Stimulated activated CD8-positive, alpha-beta memory T cell treated with anti-CD3 and anti-CD28 coated beads, Interleukin-4, amount 100 ng/mL, for 1 hour (primary cell): ENCODE measurements at places on chromosomes 4 and X.

- DNase-seq, result no peak
Observed at GRCh38 chrX:50617183-50617582, 146.6 kb upstream of the DGKK start.

DNA sequence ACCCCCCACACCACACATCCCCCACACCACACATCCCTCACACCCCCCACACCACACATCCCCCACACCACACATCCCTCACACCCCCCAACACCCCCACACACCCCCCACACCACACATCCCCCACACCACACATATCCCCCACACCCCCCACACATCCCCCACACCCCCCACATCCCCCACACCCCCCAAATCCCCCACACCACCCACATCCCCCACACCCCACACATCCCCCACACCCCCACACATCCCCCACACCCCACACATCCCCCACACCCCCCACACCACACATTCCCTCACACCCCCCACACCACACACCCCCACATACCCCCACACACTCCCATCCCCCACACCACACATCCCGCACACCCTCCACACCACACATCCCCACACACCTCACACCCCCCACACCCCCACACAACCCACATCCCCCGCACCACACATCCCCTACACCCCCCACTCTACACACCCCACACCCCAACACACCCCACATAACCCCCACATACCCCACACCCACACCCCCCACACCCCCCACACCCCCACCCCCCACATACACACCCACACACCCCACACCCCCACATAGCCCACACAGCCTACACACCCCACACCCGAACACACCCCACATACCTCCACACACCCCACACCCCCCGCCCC, 172.9 kb downstream of the DCLK2 start:
- DNase-seq, result no peak

DNA sequence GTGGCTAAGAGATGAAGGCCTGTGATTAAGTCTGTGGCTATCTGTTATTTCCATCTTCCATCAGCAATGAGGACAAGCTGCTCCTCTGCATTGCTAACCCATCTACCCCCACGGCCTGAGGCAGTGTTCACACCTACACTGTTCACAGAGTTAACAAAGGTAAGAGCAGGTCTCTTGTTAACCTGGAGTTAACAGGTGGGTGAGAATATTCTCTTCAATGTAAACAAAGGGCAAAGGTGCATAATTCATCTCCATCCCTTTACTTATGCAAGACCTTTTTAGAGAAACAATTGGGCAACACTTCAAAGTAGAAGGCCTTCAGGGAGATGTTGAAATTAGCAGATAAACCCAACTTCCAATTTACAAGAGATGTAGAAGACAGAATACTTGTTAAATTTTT, 2.8 kb downstream of the SLC35A2 start:
- no peak for DNase-seq

DNA sequence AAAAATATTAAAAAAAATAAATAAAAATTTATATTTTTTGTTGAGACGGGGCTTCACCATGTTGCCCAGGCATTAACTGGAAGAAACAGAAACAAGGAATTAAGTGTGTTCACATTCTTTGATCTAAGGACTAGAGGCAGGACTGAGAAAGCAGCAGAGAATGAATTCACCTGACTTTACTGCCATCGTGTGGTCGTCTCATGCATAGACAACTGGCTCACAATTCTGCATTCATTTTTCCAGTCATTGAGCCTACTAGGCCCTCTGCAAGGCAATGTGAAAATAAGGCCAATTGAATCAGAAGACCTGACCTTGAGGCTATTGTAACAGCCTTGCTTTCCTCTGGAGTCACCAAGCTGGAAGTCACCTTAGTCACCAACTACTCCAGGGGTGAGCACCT, 37.4 kb downstream of the LHFPL1 start:
- no peak for DNase-seq

DNA sequence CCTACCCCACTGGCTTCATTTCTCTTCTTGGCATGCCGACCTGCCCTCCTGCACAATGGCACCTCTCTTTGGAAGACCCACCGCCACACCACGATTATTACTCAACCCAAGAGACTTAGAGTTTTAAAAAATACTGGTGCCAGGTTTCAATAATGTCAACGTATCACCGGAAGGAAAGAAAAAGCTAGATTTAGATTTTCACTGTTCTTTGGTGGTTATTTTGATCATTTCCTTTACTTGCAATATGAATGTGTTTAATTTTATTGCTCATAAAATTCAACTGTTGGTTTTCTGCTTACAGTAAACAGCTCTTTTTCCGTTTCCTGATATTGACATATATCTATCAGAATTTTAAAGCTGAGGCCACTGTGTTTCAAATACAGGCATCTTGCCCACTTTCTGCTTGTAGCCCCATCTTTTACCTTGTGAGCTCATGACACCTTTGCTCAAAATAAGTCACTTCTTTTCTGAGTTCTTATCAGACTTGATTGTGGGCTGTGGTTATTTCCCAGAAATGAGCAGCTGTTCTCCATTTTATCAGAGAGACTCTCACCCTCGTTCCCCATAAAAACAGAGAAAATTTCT, 439.1 kb downstream of the INPP4B start:
- no peak for DNase-seq

GRCh38 chr4:112266823-112267222, 18.9 kb downstream of the TIFA start:
- DNase-seq, result no peak

DNA sequence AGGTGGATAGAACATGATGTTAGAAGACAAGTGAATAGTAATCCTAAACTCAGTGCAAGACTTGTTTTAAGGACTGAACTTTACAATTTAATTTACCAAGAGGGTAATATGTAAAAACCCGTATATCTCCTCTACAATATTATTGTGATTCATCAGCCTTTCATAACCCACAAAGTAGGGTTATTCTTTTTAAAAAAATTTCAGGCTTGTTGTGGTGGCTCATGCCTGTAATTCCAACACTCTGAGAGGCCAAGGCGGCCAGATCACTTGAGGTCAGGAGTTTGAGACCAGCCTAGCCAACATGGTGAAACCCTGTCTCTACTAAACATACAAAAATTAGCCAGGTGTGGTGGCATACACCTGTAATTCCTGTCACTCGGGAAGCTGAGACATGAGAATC, 7.2 kb downstream of the IBSP start:
- DNase-seq, result no peak

DNA sequence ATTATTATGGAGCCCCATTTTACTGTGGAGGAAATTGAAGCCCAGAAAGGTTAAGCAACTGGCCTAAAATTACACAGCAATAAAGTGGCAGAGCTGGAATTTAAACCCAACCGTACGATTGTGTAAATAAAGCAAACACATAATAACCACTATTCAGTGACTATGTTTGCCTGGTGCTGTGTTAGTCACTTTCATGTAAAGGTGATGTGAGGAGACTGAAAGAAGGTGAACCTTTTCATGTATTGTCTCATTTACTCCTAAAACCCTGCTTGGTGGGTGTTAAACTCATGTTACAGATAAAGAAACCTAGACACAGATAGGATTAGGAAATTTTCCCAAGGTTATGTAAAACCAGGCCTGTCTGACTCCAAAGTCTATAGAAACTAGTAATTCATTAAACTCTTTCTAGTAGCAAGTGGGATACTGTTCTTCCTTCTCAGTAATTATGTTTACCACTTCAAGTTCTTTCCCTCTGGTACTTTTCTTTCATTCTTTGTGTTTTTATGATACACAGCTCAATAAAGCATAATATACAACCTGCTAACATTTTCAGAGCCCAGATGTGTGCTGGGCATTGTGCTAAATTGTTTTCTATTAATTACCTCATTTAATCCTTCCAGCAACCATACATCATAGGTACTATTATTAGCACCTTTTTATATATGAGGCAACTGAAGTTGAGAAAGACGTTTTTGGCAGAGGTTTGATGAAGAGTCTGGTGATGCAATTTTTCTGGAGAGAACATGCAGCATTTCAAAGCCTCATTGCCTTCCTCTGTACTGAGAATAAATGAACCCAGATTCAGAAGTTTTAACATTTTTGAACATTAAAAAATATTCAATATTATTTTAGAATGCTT, 202.7 kb downstream of the SPRY1 start:
- DNase-seq, result no peak

- DNase-seq, result no peak
Observed at GRCh38 chr4:42715807-42716482, 59.0 kb upstream of the ATP8A1 start.

GRCh38 chr4:163195247-163195765, 28.6 kb upstream of the NAF1 start:
- no peak for DNase-seq

GRCh38 chr4:25346913-25347312, 30.1 kb upstream of the ANAPC4 start:
- no peak for DNase-seq

DNA sequence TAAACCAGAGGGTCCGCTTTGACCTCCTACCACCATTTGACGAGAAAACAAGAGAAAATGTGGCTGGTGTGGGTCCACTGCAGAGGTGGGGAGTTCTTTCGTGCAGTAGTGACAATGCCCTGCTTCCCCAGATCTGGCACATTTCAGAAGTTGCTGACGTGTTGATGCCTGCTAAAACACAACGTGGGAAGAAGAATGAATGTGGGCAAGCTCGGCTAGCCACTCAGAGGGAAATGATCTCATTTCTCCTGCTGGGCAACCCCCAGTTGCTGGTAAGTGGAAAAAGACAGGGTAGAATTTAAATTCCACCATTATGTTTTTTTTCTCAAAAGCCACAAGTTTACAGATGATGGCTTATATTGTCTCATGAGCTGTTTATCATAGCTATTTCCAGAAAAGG, 77.9 kb downstream of the LUZP4 start:
- no peak for DNase-seq

GRCh38 chrX:106247162-106247561, 79.1 kb downstream of the PWWP3B start:
- DNase-seq, result no peak

GRCh38 chrX:139647597-139647996, 60.4 kb downstream of the MCF2 start:
- DNase-seq, result no peak

- DNase-seq, result no peak
Observed at GRCh38 chr4:7922466-7922865, 17.2 kb downstream of the AFAP1 start.

DNA sequence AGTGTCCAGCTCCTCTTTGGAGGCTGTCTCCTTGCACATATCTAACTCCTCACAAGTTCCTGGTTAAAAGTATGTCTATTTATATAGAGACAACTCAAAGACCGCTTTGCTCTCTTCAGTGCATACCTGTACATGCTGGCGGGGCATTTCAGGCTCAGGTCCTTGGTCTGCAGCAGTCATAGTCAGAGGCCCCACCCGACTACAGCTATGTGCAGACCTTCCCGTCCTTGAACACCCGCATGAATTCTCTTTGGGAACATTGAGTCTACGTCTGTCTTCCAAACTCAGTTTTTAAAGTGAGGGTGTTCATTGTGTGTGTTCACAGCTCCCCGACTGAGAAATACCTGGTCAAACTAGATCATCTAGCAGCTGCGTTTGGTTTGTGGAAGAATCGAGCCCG, 4.2 kb downstream of the BCOR start:
- DNase-seq, result no peak

DNA sequence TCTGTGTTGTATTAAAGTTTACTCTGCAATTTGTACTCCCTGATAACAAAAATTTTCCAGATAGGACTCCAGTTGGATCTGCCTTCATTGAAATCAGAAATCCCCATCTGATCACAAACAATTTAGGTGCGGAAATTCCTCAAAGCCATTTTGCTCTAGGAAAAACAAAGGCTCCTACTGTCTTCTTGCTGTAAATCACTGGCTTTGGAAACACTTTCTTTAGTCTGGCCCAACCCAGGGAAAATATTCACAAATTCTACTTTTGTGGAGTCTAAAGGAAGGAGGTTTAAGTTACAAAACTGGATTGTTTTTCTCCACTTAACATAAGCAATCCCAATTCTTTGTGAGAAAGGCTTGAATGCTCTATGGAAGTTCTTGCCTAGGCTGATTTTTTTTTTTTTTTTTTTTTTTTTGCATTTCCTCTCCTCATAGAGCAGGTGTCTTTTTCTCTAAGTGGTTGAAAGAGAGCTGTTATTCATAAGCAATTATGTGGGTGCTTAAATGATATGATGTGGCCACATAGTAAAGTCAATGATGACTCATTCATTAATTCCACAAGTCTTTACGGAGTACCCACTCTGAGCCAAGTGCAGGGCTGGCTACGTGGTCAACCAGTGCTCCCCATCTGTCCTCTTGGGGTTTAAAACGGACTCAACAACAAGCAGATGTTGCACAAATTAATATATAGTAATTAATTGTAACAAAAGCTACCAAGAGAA, 261.4 kb downstream of the LDB2 start:
- no peak for DNase-seq

- DNase-seq, result no peak
Observed at GRCh38 chrX:23035493-23035892, 35.7 kb downstream of the DDX53 start.

DNA sequence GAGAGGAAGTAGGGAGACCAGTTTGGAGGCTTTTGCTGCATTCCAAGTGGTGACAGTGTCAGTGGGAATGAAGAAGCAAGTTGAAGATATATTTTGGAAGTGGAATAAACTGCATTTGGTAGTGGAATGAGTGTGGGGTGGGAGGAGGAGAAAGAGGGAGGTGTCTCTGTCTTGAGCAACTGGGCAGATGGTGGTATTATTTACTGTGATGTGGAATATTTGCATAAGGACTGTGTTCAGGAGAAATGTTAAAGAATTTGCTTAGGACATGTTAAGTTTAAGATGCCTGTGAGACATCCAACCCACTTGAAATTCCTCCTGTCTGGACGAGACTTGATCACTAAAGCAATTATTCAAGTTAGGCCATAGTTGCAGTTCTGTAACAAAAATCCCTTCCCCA, 448.9 kb upstream of the AMOT start:
- DNase-seq, result no peak

- no peak for DNase-seq
Observed at GRCh38 chr4:1245481-1246051, 3.4 kb downstream of the CTBP1 start.

DNA sequence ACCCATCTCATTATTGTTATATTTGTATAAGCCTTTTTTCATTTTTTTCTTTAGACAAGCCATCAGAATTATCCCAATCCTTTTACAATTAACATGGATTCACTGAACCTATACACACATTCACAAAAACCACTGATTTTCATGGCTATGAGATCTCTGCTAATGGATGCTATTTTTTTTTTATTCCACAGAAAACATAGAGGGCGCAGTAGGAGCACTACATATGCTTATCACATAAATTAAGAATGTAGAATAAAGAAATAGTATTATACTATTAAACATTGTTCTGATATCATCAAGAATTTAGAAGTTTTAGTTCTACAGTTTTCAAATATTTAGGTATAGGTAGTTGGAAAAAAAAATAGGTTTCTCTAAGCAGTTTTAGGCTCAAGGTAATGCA, 1477.4 kb downstream of the ARAP2 start:
- DNase-seq, result no peak
